MCF 10A (cell line): ENCODE measurements at places on chromosomes 1 and 21. TPM values are rescaled to one million over a fixed set of nuclear protein-coding genes. Genes with fewer than 3 reads are reported as not detected.

DNA sequence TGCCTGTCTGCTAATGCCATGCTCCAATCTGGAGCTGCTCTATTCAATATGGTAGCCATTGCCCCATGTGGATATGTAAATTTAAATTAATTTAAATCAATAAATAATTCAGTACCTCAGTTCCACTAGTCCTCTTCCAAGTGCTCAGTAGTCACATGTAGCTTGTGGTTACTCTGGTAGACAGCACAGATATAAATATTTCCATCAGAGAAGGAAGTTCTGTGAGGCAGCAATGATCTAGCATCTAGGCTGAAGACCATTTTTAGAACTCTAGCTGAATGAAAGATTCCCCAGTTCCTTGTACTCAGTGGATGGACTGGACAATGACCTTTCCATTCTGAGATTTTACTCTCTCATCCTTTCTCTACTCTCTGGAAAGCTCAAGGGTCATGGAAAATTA, 25.8 kb upstream of the CAPZB start:
- no peaks in the 10 kb centered on the region for H3K4me1 ChIP-seq
- DNase-seq = no peak
- no peak overlapping the region for H3K4me3 ChIP-seq
- no peaks in the 10 kb centered on the region for H3K27me3 ChIP-seq
- no peaks in the 10 kb centered on the region for H3K36me3 ChIP-seq

DNA sequence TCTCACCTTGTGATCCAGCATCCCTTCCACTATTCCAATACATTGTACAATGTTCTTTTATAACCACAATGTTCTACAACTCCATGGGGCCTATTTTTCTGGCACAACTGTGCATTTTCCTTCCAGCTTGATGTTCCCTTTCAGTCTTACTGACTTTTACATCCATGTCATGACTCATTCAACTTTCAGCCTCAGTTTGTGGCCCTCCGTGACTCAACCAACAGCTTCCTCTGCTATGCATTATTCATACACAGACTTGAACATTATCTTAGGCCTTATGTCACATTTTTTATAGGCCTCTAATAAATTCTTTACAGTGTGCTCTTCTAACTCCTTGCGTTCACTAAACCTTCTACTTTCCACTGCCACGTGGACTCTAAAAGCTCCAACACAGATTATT, 119.4 kb upstream of the PRMT6 start:
- peaks cover 24% of the 10 kb centered on the region for H3K4me1 ChIP-seq
- H3K27ac ChIP-seq = peak overlapping the region; percentile 22
- peak; percentile 84 for DNase-seq
- H3K27me3 ChIP-seq = no peaks in the 10 kb centered on the region

- peak; percentile 100 for DNase-seq
- H3K4me3 ChIP-seq = peak overlapping the region; percentile 46
- H3K36me3 ChIP-seq = peaks cover 23% of the 10 kb centered on the region
- peaks cover 74% of the 10 kb centered on the region for H3K4me1 ChIP-seq
- H3K27ac ChIP-seq = peak overlapping the region; percentile 80
- H3K27me3 ChIP-seq = no peaks in the 10 kb centered on the region
Observed at GRCh38 chr1:230084408-230085177, 17.6 kb downstream of the GALNT2 start.

- DNase-seq = no peak
- H3K27me3 ChIP-seq = no peaks in the 10 kb centered on the region
- no peak overlapping the region for H3K4me3 ChIP-seq
- no peak overlapping the region for H3K27ac ChIP-seq
- no peaks in the 10 kb centered on the region for H3K36me3 ChIP-seq
- peaks cover 8% of the 10 kb centered on the region for H3K4me1 ChIP-seq
Observed at GRCh38 chr1:169099561-169099960, 6.9 kb upstream of the ATP1B1 start.

GRCh38 chr21:25490742-25491141, 116.5 kb downstream of the MRPL39 start:
- no peak for DNase-seq
- H3K4me3 ChIP-seq = no peak overlapping the region
- H3K27me3 ChIP-seq = no peaks in the 10 kb centered on the region
- H3K36me3 ChIP-seq = peaks cover 7% of the 10 kb centered on the region
- H3K4me1 ChIP-seq = peaks cover 7% of the 10 kb centered on the region

- no peak overlapping the region for H3K27ac ChIP-seq
- DNase-seq = no peak
- H3K4me3 ChIP-seq = no peak overlapping the region
- no peaks in the 10 kb centered on the region for H3K36me3 ChIP-seq
- H3K27me3 ChIP-seq = peaks cover 25% of the 10 kb centered on the region
Observed at GRCh38 chr1:57464756-57465155, 40.9 kb upstream of the DAB1 start.

Gene TNFAIP8L2
- not detected in 2 replicates for total RNA-seq
